ENCODE measurements at places on chromosomes 6 and 20.

GRCh38 chr6:20377623-20378265, 23.9 kb upstream of the E2F3 start:
- no peak for DNase-seq

DNA sequence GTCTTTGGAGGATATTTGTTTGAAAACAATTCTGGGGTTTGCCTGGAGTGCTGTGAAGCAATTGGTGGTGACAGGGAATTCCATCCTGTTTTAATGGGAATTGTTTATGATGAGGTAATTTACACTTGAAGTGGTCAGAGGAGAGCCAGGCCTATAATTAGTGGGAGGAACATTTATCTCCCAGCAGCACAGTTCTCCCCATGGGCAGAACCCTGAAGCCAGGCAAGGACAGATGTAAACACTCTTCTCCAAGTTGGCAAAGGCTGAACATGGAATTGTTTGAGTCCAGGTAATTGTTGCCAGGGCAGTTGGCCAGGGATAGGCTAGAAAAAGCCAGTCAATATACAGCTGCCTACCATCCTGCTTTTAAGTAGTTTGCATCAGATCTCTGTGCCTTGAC, 789.7 kb downstream of the FRK start:
- no peak for DNase-seq

DNA sequence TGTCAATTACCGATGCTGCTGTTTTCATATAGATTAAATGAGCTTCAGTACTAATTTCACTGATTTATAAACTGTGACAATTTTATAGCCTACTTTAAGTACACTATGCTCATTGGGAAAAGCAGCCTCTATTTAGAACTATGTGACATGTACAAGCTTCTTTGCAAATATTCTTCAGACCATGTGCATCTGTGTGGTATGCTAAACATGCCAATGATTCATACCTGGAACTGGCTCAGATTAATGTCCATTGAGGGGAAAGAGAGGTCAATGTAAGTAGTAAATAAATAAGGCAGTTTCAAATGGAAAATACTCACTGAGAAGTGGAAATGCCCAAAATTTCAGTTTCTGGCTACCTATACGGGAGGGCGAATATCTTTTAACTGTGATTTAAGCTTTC, 777.7 kb downstream of the C6orf118 start:
- DNase-seq = no peak

- DNase-seq = no peak
These were observed 175.9 kb downstream of the ZDHHC14 start for GRCh38 chr6:157556671-157557430.

- DNase-seq = no peak
These were observed 5.4 kb upstream of the ARID1B start for GRCh38 chr6:156771761-156772160.

- DNase-seq = no peak
These were observed 66.0 kb upstream of the CDH4 start for GRCh38 chr20:61185841-61186601.

DNA sequence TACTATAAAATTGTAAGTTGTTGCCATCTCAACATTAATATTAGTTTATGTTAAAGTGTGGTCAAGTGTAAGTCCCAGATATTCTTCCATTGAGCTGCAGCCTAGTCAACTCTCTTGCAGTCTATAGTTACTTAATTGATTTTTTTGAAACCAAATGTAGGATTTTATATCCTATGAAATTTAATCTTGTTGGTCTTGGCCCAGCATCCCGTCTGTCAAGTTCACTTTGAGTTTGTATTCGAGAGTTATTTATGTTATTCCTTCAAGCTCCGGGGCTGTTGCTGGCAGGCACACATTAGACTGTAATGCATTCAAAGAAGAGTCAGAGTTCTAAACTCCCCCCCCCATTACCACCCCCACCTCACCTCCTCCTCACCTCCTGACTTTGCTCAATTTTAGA, 71.0 kb upstream of the SPACA1 start:
- no peak for DNase-seq

- no peak for DNase-seq
These were observed 16.4 kb downstream of the RAB23 start for GRCh38 chr6:57205550-57206328.

- no peak for DNase-seq
These were observed 586.0 kb upstream of the CHD6 start for GRCh38 chr20:42204109-42204660.

DNA sequence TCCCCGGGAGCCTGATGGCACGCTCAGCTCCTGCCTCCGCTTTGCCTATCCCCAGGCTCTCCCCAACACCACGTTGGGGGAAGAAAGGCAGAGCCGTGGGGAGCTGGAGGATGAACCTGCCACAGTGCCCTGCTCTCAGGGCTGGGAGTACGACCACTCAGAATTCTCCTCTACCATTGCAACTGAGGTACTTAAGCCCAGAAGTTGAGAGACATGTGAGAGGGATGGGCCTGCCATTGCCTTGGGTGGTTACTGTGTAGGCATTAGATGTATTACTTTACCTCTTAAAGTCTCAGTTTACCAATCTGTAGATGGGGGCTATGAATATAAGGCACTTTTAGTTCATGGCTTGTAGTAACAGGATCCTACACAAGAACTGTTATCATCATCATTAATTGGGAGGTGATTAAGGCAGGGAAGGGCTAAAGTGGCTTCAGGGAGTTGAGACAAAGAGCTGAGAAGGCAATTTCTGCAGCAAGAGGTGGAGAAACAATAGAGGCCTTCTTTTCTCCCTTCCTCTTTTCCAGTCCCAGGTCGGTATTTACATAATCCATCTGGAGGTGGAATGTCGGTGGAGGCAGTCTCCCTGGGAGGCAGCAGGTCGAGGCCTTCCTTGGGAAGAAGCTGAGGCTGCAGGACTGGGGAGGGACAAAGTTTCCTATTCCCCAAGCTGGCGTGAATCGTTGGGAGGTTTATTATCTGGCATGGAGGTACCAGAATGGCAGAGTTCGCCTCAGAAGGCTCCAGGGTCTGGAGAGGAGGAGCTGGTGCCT, 691 bp downstream of the SLC22A7 start:
- DNase-seq = no peak

GRCh38 chr6:122753688-122754056, 25.8 kb upstream of the FABP7 start:
- no peak for DNase-seq

GRCh38 chr20:32325706-32326503, 32.2 kb upstream of the ASXL1 start:
- no peak for DNase-seq

DNA sequence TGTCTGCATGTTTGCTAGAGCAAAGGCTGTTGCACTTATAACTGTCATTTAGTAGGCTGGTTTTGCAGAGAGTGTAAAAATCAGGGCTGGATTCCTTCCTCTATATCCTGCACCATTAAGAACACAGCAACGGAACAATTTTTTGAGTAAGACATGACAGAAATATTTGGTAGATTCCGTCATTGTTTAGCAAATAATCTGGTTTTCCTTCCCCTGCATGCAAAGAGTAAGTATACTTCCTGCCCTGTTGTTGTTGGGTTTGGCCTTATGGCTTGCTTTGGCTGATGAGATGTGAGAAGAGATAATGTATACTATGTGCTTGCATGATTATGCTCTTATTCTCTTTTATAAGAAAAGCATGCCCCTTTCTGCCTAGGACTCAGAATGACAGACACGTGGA, 23.8 kb downstream of the MANEA start:
- DNase-seq = no peak

DNA sequence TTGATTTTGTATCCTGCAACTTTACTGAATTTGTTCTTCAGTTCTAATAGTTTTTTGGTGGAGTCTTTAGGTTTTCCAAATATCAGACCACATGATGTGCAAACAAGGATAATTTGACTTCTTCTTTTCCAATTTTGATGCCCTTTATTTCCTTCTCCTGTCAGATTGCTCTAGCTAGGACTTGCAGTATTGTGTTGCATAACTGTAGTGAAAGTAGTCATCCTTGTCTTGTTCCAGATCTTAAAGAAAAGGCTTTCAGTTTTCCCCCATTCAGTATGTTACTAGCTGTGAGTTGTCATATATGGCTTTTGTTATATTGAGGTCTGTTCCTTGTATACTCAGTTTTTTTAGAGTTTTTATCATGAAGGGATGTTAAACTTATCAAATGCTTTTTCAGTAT, 4.6 kb downstream of the MICB start:
- no peak for DNase-seq

DNA sequence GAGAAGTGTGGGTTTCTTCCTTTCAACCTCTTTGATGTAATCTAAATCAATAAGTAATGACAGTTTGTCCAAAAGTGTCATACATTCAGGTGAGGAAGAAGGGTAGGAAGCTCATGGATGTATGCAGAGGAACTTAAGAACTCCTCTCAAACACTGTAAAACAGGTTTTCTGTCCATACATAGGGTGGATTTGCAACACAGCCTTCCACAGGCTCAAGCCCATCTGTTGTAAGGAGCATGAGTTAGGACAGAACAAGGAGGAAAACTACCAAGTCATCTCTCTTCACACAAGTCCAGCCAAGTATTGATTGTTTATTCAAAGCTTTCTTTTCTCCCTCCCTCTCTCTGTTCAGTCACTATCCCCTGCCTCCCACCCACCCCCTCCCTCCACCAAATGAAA, 49.0 kb upstream of the CDYL start:
- no peak for DNase-seq

DNA sequence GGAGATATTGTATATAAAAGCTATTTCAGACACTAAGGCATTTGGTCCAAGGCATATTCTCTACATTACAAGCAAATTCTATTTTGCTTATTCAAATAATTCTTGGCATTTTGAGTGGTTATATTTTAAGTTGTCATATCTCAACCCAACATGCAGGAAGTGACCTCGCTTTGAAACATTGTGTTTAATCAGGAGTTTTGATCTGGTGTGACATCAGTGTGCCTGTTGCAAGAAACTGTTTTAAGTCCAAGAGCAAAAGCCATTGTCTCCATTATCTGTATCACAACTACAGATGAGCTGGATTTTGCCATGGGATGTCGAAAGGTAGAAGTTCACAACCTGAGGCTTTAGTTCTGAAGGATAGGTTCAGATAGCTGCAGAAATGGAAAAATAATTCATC, 509.9 kb upstream of the ID4 start:
- no peak for DNase-seq

- DNase-seq = no peak
These were observed 229.8 kb downstream of the ZMYND8 start for GRCh38 chr20:47126709-47127108.

DNA sequence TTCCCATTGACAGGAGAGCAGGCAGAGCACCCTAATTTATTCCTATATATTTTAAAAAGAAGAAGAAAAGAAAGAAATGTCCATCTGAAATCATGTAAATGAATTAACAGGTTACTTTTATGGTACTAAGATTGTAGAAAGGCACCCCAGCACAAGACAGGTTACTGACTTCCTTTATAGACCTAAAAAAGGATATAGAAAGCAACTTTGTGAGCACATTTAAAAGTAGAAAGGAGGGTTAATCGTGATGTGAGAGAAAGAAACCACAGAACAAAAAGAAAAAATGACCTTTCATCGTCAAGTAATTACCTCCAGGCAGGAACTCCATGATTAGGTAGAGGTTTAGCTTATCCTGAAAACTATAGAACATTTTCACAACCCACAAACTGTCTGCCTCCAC, 29.9 kb downstream of the STK38 start:
- DNase-seq = no peak

DNA sequence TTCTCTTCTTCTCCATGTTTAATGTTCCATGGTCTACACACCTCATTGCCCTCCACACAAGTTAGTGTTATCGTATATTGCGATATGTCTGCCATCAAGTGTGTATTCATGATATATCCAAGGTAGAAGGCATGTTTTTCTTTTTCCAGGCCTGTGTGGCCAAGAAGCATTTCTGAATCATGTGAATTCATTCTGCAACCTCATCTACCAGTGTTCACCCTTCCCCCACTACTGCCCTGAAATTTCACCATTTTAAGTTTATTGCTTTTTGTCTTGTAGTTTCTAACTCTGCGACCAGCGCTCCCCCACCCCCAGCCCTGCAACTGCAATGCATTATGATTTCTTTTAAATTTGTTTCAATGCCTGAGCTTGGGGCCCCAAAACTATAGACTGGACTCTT, 618.0 kb upstream of the FLRT3 start:
- no peak for DNase-seq

DNA sequence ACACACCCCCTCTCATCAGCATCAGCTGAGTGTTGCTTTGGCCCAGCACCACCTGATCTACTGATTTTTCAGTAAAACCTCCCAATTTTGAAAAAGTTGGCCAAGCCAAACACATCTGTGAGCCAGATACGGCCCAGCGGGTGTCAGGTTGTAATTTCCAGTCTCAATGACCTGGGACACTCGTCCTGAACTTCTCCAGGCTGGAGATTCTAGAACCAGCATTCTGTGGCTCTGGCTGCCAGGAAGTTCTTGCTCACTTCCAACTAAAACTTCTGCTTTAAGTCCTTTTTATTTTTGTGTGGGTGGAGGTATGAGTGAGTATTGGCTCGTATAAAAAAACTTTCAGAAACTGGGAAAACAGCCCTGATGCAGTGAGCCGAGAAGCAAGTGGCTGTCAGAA, 5.1 kb downstream of the KIAA1755 start:
- no peak for DNase-seq

DNA sequence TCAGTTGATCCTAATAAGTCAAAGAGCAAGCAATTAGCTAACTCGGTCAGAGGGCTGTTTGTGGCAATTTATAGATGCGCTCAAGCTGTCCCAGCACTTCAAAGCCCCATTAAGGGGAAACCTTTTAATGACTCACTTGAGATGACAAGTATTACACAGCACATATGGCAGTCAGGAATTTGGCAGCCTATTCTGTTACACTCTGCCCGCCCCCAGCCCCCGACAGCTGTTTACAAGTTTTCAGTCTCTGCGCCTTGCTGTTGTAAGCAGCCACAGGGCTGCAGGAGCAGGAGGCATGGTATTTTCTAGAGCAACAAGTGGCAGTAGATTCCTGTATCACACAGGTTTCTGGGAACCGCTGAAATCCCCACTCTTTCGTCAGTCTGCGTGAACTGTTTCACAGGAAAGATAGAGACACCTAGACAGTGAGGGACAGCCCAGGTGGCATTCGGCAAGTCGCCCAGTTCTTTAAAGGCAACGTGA, 263.0 kb downstream of the FOXC1 start:
- no peak for DNase-seq

DNA sequence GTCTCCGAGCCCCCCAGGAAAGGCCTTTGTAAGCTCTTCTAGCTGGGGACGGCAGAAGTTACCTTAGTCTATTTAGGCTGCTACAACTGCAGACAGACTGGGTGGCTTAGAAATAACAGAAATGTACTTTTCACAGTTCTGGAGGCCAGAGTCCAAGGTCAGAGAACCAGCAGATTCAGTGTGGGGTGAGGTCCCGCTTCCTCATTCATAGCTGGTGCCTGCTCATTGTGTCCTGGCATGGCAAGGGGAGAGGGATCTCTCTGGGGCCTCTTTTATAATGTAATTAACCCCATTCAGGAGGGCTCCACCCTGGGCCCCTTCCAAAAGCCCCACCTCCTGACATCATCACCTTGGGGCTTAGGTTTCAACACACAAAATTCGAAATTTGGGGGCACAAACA, 315.1 kb downstream of the CDH4 start:
- DNase-seq = no peak

- DNase-seq = no peak
These were observed 15.1 kb upstream of the RPN2 start for GRCh38 chr20:37163832-37164554.

DNA sequence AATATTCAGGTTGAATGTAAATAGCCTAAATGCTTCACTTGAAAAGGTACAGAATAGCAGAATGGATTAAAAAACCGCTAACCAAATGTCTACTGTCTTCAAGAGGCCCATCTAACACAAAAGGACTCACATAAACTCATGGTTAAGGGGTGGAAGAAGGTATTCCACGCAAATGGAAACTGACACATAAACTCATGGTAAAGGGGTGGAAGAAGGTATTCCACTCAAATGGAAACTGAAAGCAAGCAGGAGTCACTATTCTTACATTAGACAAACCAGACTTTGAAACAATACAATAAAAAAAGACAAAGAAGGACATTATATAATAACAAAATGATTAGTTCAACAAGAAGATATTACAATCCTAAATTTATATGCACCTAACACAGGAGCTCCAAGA, 38.3 kb upstream of the PKIB start:
- DNase-seq = no peak
